ENCODE measurements at places on chromosomes 7 and 10.

GRCh38 chr10:6320320-6321010, 117.7 kb downstream of the PFKFB3 start:
- no peak for DNase-seq

- DNase-seq: no peak
Measured at GRCh38 chr10:63236113-63236935, 103.2 kb downstream of the NRBF2 start.

DNA sequence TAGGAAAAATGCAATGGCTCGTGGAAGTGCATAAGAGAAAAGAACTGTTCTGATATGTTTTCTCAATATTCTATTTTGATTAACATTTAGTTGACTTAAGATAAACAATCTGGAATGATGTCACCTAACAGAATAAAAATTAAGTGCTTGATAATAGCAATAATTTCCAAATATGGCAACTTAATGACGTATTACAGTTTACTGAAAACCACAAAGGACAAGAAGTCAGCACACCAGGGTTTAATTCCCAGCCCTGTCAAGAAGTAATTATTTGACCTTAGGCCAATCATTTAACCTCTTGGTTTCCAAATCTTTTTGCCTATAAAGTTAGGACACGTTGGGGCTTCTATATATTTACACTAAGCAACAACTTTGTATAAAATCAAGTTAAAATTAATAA, 95.7 kb downstream of the CABCOCO1 start:
- no peak for DNase-seq

- no peak for DNase-seq
Measured at GRCh38 chr7:375321-375831, 85.4 kb downstream of the FOXL3 start.

Data from Caco-2 (cell line).